NCI-H460 (cell line): ENCODE measurements at places on chromosomes 7 and 10. TPM values are rescaled to one million over a fixed set of nuclear protein-coding genes. Genes with fewer than 3 reads are reported as not detected.

The ZPBP gene
- not detected in 2 replicates for total RNA-seq

The RAB19 gene
- total RNA-seq: not detected in 2 replicates

The CAMK2B gene
- 0.15 TPM in 1 of 2 replicates, not detected in the other for total RNA-seq

The TSPAN33 gene
- total RNA-seq: 6.4 and 7.6 TPM in 2 replicates

The PLEKHS1 gene
- not detected in 2 replicates for total RNA-seq

The ANKRD61 gene
- 0.46 and 0.72 TPM in 2 replicates for total RNA-seq

The TFPI2 gene
- 976 and 998 TPM in 2 replicates for total RNA-seq

The HDAC9 gene
- 0.02 and 0.03 TPM in 2 replicates for total RNA-seq

The PNLIPRP1 gene
- not detected in 2 replicates for total RNA-seq

The IGF2BP3 gene
- 78.9 and 85.4 TPM in 2 replicates for total RNA-seq

The LIPF gene
- not detected in 2 replicates for total RNA-seq

The ZNF138 gene
- 3.7 and 6.6 TPM in 2 replicates for total RNA-seq

The EPO gene
- total RNA-seq: not detected in 2 replicates

The EBLN1 gene
- total RNA-seq: not detected in 2 replicates

The TMEM176B gene
- not detected in 2 replicates for total RNA-seq

The ADAM22 gene
- 3.3 and 3.6 TPM in 2 replicates for total RNA-seq

The PHKG1 gene
- not detected in 2 replicates for total RNA-seq

The SPDYE6 gene
- total RNA-seq: not detected in 2 replicates

The SPDYE1 gene
- total RNA-seq: not detected in 2 replicates

The TRIM50 gene
- total RNA-seq: 0.17 and 0.47 TPM in 2 replicates

The LEP gene
- not detected in 2 replicates for total RNA-seq

The RAPGEF5 gene
- total RNA-seq: 0.84 and 0.87 TPM in 2 replicates

The VPS37D gene
- total RNA-seq: 3.6 and 5.4 TPM in 2 replicates

The SPDYE2 gene
- total RNA-seq: not detected in 2 replicates

The TBX20 gene
- total RNA-seq: not detected in 2 replicates

The ANKRD16 gene
- total RNA-seq: 5.5 and 5.8 TPM in 2 replicates

The PVRIG gene
- total RNA-seq: not detected in 2 replicates

The PAX4 gene
- not detected in 2 replicates for total RNA-seq

The ITIH5 gene
- not detected in 2 replicates for total RNA-seq

The SLC29A3 gene
- 3.8 and 4.1 TPM in 2 replicates for total RNA-seq

The NKX6-2 gene
- total RNA-seq: not detected in 2 replicates

The AHR gene
- total RNA-seq: 117 and 122 TPM in 2 replicates

The CDK1 gene
- total RNA-seq: 193 and 197 TPM in 2 replicates

The SFMBT2 gene
- 3.8 and 4.0 TPM in 2 replicates for total RNA-seq

The PITX3 gene
- 0.27 TPM in 1 of 2 replicates, not detected in the other for total RNA-seq

The ZNF775 gene
- 3.8 and 4.4 TPM in 2 replicates for total RNA-seq

The ARID5B gene
- 1.4 and 1.5 TPM in 2 replicates for total RNA-seq

The CCZ1B gene
- 50.4 and 62.1 TPM in 2 replicates for total RNA-seq

The GNGT1 gene
- 0.47 and 0.61 TPM in 2 replicates for total RNA-seq

The SP8 gene
- 0.06 TPM in 1 of 2 replicates, not detected in the other for total RNA-seq

The PNLIPRP3 gene
- not detected in 2 replicates for total RNA-seq

The CYP2W1 gene
- total RNA-seq: 0.05 TPM in 1 of 2 replicates, not detected in the other

The GARS1 gene
- 477 and 493 TPM in 2 replicates for total RNA-seq

The GGCT gene
- 93.6 and 98.2 TPM in 2 replicates for total RNA-seq

The AOAH gene
- 0.10 TPM in 1 of 2 replicates, not detected in the other for total RNA-seq

The VWDE gene
- 3.1 and 4.0 TPM in 2 replicates for total RNA-seq

The ANKRD2 gene
- 2.0 and 3.1 TPM in 2 replicates for total RNA-seq

The NEBL gene
- total RNA-seq: 11.4 and 13.0 TPM in 2 replicates

The SPDYE11 gene
- total RNA-seq: 0.54 and 0.55 TPM in 2 replicates

The SEMA3D gene
- 59.1 and 72.1 TPM in 2 replicates for total RNA-seq

The LIPM gene
- not detected in 2 replicates for total RNA-seq

The ZNF786 gene
- total RNA-seq: 4.5 and 5.0 TPM in 2 replicates

The TAS2R5 gene
- total RNA-seq: 0.50 and 0.66 TPM in 2 replicates

The ZNF438 gene
- 2.6 and 2.9 TPM in 2 replicates for total RNA-seq

The GHRHR gene
- total RNA-seq: not detected in 2 replicates

The AKR1C3 gene
- 818 and 909 TPM in 2 replicates for total RNA-seq

The ANXA8L1 gene
- total RNA-seq: not detected in 2 replicates

The AEBP1 gene
- total RNA-seq: not detected in 2 replicates
